ENCODE measurements at places on chromosomes 6 and 20. TPM values are rescaled to one million over a fixed set of nuclear protein-coding genes. Genes with fewer than 3 reads are reported as not detected.

The SLC44A4 gene
- total RNA-seq: 7.5 TPM

The SLC18B1 gene
- 9.7 TPM for total RNA-seq

The OPRM1 gene
- 0.42 TPM for total RNA-seq

The MAPK14 gene
- total RNA-seq: 48.8 TPM

The CCN5 gene
- total RNA-seq: 0.63 TPM

The PTPRA gene
- total RNA-seq: 22.7 TPM

The CALHM4 gene
- not detected for total RNA-seq

The TMEM200A gene
- 0.98 TPM for total RNA-seq

The TCP11 gene
- not detected for total RNA-seq

The TMEM74B gene
- total RNA-seq: not detected

The CCM2L gene
- total RNA-seq: not detected

The VEGFA gene
- total RNA-seq: 102 TPM

The KIFC1 gene
- total RNA-seq: 38.2 TPM

The TSBP1 gene
- total RNA-seq: not detected

The FOXQ1 gene
- total RNA-seq: 7.7 TPM

The BNIP5 gene
- total RNA-seq: not detected

The EPPIN gene
- not detected for total RNA-seq

The PFDN4 gene
- 74.0 TPM for total RNA-seq

The LST1 gene
- total RNA-seq: not detected

The REM1 gene
- not detected for total RNA-seq

The ATF6B gene
- 20.4 TPM for total RNA-seq

The MAP3K5 gene
- total RNA-seq: 8.8 TPM

The IL20RA gene
- 3.8 TPM for total RNA-seq

The EDN1 gene
- total RNA-seq: 8.1 TPM

The SEC63 gene
- 12.8 TPM for total RNA-seq

Data from airway epithelial cell (primary cell).